NCI-H69 (cell line): ENCODE measurements at places on chromosomes 1 and 21.

- DNase-seq = no peak
These were observed 22.0 kb upstream of the WDR26 start for GRCh38 chr1:224456637-224456953.

DNA sequence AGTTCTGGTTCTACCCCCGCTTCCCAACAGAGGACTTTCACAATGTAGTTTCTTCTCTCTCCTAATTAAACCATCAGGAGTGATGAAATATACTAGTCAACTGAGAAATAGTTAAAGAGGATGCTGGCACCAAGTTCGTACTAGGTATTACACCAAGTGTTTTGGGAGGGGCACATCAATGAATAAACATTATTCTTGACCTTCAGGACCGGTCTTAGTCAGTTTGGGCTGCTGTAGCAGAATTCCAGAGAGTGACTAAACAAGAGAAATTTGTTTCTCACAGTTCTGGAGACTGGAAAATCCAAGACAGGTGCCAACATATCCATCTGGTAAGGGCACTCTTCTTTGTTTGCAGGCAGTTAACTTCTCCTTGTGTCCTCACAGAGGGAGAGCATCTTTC is 103.8 kb downstream of the SPATA17 start:
- DNase-seq = peak; percentile 34

DNA sequence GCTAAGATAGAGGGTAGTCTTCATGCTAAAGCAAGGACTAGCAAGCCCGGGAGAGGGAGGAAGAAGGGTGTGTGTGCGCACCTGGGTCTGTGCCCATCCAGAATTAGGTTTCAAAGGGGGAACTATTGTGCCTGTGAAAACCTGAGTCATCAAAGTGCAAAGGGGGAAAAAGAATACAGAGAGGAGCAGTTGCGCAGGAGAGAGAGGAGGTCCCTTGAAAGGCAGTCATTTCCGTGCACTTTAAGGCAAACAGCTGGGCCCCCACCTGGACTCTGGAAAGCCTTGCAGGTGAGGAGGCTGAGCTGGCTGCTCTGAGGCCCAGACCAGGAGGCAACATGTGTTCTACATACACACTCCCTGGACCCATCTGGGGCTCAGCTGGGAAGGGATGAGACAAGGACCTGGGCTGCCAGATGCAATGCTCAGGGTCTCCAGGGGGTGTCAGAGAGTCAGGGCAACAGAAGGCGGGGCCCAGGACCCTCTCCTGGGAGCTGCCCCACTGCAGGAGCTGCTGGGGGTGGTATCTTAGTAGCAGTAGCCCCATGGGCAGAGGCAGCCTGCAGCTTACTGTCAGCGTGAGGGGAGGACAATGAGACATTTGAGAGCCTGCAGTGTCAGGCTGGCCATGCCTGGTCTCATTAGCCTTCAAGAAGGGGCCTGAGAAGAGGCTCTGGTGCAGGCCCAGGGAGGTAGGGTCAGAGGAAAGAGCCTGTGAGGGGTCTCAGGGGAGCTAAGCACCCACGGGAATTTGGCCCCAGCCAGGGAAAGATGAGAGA is 14.3 kb downstream of the PROK1 start:
- peak; percentile 81 for DNase-seq

- no peak for DNase-seq
These were observed 197.8 kb downstream of the HIVEP3 start for GRCh38 chr1:41720861-41721410.

DNA sequence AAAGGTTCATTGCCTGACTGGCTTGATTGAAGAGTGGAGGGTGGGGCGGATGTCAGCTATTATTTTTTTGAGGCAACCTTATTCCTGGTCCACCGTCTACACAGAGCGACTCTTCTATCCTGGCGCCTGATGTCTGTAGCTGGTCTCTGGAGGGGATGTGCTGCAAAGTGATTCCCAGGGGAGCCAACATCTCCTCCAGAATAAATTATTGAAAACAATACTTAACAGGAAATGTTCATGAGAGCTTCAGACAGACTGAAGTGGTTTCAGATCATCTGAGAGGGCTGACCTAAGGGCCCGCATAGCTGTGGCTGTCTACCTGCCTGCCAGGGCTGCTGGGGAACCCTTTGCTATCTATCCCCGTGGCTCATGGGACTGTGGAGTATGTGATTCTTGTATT is 66.7 kb downstream of the TEX35 start:
- peak; percentile 5 for DNase-seq

GRCh38 chr1:23930861-23931490 is 17.8 kb upstream of the CNR2 start:
- no peak for DNase-seq

- no peak for DNase-seq
These were observed 8.9 kb downstream of the POGK start for GRCh38 chr1:166848193-166848592.

DNA sequence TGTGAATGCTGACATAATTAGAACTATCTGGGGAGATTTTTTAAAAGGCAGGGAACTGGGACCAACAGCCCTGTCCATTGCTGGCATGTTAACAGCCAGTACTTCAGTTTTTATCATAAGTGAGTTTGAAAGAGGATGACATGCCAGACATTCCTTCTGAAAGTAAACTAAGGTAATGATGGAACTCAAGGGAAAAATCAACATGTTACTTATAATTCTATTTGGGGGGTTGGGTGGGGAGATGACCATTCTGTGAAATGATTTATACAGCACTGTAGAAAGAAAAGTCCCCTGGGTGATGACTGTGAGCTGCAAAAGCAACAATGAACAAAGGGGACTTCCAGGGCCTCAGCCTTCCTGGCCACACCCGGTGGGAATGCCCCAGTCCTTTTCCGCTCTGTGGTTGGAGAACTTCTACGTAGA is 5.4 kb upstream of the LAMC2 start:
- DNase-seq = peak; percentile 76

- DNase-seq = peak; percentile 82
These were observed at the start of gene EFNA1 for GRCh38 chr1:155127105-155127966. Gene EFNA1, plus strand, starts transcription at chr1:155127876. Its CDS starts 102 bp downstream, at chr1:155127978.

GRCh38 chr1:36539526-36539925 is 56.8 kb upstream of the CSF3R start:
- no peak for DNase-seq

DNA sequence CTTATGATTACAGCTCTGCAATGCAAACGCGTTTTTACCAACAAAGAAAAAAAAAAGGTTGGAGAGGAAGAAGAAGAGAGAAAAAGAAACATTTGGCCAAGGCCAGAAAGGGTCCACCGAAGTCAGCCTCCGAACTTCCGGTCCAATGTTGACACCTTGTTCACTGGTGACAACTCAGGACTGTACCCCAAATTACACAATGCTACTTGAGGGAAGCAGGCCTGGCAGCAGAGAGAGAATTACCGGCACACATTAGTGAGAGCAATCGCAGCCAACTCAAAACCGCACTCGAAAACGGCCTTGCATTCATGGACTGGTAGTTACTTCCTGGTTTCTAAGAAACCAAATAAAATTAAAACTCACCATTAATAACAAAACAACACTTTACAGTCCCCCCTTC is 652.5 kb downstream of the KIF26B start:
- no peak for DNase-seq

DNA sequence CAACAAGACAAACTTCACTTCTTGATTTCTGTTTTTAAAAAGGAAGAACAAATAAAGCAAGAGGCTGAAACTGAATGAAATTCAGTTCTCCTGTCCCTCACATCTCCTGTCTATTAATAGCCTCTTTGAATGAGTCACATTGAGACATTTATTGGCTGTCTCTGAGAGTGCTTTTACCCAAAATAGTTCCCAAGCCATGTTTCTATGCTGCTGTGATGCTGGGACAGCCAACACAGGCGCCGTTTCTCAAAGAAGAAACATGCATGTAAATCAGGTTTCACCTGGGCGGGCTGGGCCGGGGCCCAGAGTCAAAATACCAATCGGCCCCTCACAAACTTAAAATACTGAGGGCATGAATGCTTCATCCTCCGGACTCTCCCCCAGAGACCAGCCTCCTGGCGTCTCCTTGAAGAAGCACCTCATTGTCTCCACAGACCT is 105.2 kb downstream of the EDEM3 start:
- DNase-seq = no peak

GRCh38 chr1:62423580-62424242 is 13.1 kb upstream of the USP1 start:
- no peak for DNase-seq

- DNase-seq = peak; percentile 97
These were observed 5.9 kb downstream of the BLACAT1 start for GRCh38 chr1:205449750-205450443.

GRCh38 chr1:41927118-41927517 is 8.4 kb upstream of the HIVEP3 start:
- peak; percentile 92 for DNase-seq

GRCh38 chr1:23111600-23112535 is 56.8 kb downstream of the LUZP1 start:
- DNase-seq = no peak

GRCh38 chr1:25727635-25728286 is 72.2 kb upstream of the SELENON start:
- DNase-seq = peak; percentile 54

DNA sequence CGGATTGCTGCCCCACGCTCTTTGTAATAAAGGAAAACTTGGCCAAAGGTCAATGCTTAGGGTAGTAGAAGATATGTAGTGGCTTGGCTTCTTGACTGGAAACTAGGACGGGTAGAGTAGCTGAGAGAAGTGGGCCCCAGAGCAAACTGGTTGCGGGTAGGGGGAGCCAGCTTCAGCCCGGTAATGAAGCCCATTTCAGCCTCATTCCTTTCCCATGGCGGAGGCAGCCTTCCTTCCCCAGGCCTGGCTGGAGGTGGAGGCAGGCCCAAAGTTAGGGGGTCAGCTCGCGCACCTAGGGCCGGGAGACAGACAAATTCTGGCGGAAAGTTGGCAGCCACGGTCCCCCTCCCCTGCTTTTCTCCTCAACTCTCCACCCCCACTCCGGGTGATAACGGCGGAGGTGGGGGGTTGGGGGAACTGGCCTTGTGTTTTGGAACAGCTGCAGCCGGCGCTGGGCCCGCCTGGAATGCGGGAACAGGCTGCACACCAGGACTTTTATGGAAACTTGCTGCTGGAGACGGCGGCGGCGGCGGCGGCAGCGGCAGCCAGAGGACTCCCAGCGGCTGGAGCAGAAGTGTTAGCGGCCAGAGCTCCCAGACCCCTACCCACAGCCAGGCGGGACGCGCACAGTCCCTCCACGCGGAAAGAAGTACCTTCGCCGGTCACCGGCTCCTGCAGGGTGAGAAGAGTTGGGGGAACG is at the start of gene NEXN:
Gene NEXN (plus strand): TSS at position 544 of the 700 bp plus-strand sequence. CDS start 27,483 bp downstream, outside the sequence.
- DNase-seq = peak; percentile 46

DNA sequence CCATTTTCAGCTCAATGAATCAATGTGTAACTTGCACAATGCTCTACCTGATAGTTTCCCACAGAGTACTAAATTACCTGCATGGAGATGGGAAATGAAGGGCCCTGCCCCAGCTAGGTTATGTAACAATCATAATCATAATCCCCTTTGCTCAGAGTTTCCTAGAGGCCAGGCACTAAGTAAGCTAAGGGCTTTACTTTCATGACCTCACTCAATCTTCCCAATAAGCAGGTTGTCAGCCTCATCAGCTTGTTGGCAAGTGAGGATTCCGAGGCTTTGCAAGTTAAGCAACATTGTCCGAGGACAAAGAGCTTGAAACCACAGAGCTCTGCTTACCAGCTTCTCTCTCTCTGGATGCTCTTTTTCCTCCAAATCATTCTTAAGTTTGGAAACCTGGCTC is 64.1 kb upstream of the NTPCR start:
- no peak for DNase-seq

DNA sequence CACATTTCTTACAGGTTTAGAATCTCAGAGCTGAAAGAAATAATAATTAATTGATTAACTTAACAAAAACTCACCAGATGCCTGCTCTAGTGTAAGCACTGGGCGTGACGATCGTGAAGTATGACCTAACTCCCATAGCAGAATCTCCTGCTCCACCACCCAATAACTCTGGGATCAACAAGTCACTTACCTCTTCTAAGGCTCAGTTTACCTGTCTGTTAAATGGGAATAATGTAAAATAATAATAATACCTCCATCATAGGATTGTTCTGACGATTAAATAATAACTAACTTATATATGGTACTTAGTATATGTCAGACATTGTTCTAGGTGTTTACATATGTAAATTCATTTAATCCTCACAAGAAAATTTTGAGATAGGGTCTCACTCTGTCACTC is 24.6 kb downstream of the COA7 start:
- no peak for DNase-seq

DNA sequence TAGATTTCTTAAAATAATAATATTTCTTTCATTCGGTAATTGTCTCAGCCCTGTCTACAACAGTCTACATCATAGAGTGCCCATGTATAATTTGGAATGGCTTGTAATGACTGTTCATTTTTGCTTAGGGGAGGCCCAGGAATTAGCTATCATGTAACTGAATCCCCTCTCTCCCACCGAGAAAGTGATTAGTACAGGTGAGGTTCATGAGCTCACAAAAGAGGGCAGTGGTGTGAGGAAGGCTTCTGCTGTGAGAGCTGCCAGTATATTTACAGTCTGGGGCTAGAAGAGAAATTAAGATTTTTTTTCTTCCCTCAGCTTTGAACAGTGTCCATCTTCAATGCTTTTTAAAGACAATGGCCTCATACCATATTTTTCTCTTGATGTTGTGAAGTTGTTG is 340.7 kb downstream of the ADGRL2 start:
- peak; percentile 22 for DNase-seq

DNA sequence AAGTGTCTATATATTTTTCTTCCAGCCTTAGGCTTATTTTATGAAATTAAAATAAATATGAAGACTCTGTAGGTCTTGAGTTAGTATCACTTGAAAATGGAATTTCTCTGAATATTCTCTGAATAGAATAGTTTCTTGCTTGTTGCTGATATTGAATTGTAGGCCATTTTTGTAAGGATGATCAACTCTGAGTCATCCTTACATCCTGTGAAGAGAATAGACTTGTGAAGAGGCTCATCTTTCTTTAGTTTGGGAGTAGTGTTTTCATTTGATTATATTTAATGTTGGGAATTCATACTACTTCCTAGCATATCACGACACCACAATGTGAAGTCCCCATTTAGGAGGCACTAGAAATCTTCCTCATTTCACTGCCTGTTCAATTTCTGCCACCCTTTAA is 27.5 kb upstream of the CD1D start:
- DNase-seq = no peak

- peak; percentile 1 for DNase-seq
These were observed 37.4 kb downstream of the CFAP74 start for GRCh38 chr1:1966071-1966740.

- peak; percentile 47 for DNase-seq
These were observed 771 bp downstream of the RABGAP1L start for GRCh38 chr1:174160109-174160473.

DNA sequence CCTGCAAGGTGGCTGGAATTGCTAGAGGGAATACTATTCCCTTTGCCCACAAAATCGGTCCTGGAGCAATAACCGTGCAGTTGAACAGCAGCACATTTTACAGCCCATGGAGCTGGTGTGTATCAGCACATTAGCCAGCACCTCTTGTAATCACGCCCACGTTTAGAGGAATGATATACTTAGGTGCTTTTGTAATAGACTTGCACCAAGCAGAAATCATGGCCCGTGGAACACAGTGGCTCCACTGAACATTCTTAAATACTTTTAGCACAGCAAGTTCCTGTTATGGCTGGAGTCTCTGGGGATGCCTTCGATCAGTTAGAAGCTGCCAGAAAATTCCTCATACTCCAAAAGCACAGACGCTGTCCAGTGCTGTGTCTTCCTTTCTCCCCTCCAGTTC is 218.1 kb upstream of the FAM78B start:
- DNase-seq = no peak

GRCh38 chr1:193338194-193338593 is 151.8 kb upstream of the B3GALT2 start:
- peak; percentile 37 for DNase-seq
